ENCODE measurements at places on chromosomes 1 and 21.

DNA sequence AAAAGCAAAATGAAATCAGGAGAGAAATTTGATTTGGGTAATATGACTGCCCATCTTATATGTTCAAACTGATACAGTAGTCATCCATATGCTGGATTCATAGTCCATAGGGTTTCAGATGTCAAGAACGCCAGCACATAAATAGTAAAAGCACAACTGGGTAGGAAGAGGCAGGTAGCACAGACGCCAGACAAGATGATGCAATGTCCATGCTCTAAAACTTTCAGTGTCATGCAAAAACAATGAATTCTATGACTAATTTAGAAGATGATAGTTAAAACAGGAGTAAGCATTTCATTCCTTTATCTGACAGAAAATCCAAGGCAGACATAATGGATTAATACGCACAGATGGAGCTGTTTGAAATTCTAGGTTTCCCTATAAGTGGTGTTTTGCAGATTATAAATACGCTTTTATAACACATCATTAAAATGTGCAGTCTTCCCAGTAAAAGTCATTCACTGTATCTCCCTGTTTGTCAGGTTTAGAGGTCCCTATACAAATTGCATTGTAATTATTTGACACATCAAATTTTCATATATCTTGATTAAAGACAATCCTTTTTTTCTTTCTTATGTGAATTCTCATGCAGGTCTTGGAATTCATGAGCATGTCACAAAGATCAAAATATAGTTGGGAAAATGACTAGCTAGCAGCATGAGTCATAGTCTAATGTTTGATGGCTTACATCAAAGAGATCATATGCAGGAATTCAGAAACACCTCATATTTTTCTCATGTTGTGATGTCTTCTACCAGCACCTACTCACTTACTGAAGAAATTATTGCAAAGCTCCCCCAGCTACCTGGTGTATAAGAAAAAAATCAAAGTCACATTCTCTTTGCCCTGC is 139.9 kb downstream of the DSCAM start:
- no peak for DNase-seq

- no peak for DNase-seq
Measured at GRCh38 chr1:169696273-169697100, 14.9 kb downstream of the SELL start.

DNA sequence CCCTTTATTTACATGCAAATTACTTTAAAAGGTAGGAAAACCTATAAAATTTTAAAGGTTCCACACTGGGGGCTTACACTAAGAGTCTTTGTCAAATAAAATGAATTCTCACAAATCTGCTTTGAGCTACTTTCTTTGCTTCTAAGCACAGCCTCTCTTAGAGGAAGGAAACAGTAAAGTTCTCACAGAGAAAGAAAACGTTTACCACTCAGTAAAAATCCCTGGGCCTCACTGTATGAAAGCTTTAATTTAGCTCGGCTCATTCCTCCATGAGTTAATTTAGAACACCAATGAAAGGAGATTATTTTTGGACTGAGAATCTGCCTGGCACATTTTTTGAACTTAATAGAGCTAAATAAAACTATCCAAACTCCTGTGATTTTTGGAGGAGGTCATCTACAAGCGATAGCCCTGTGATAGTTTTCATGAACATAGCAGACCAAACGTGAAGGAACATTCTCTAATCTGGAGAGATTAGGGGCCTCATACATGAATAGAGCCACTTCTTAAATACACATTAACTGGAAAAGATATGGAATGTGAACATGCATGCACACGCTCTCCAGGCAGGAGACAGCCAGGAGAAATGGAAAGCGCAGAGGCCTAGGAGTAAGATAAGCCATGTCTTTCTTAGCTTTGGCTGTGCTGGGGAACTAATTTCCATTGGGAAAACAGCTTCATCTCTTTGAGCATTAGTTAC is 32.8 kb downstream of the PRRX1 start:
- no peak for DNase-seq

DNA sequence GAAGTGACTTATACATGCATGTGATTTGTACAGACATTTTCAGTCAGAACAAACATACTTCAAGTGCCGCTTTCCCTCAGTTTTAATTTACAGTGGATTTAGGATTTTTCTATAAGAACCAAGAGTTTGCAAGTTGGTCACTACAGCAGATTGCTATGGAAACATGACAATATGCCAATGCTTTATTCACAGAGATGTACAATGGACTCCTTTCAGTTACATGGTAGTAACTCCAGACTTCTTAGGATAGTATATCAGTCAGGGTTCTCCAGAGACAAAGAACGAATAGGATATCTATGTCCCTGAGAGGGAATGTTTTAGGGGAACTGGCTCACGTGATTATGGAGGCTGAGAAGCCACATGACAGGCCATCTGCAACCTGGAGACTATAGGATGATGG is 27.4 kb downstream of the IFI44 start:
- no peak for DNase-seq

GRCh38 chr1:100292711-100293110 is 26.7 kb downstream of the RTCA start:
- DNase-seq = no peak
